A549 treated with RU486 at 1 μM for 4 hours (cell line): ENCODE measurements at places on chromosomes 4 and X. TPM values are rescaled to one million over a fixed set of nuclear protein-coding genes. Genes with fewer than 3 reads are reported as not detected.

The MSMO1 gene
- 7.1 to 20.9 TPM (median 19.7 TPM) in 5 replicates for total RNA-seq

The TRPC3 gene
- 0.07 to 0.16 TPM (median 0.08 TPM) in 3 of 5 replicates, not detected in the others for total RNA-seq

The CENPI gene
- 6.3 to 13.3 TPM (median 12.2 TPM) in 5 replicates for total RNA-seq

The ZMAT1 gene
- 0.06 TPM in 1 of 5 replicates, not detected in the others for total RNA-seq

The SHROOM3 gene
- 3.7 to 6.8 TPM (median 5.9 TPM) in 5 replicates for total RNA-seq

The SMR3B gene
- not detected in 5 replicates for total RNA-seq

The SMIM10L2A gene
- 0.15 to 0.24 TPM (median 0.19 TPM) in 5 replicates for total RNA-seq

The PABPC4L gene
- 0.06 to 0.10 TPM (median 0.07 TPM) in 4 of 5 replicates, not detected in the other for total RNA-seq

The FAM184B gene
- total RNA-seq = 0.03 to 0.05 TPM (median 0.03 TPM) in 4 of 5 replicates, not detected in the other

The SPANXD gene
- 0.42 TPM in 1 of 5 replicates, not detected in the others for total RNA-seq

The FABP2 gene
- total RNA-seq = not detected in 5 replicates

The CLDN22 gene
- total RNA-seq = not detected in 5 replicates

The DBET gene
- not detected in 5 replicates for total RNA-seq

The GLRB gene
- 0.45 to 0.85 TPM (median 0.76 TPM) in 5 replicates for total RNA-seq

The PDCL2 gene
- total RNA-seq = not detected in 5 replicates

The SOX3 gene
- total RNA-seq = not detected in 5 replicates

The RS1 gene
- not detected in 5 replicates for total RNA-seq

The RIBC1 gene
- 0.45 to 1.0 TPM (median 0.90 TPM) in 5 replicates for total RNA-seq

The GPR173 gene
- total RNA-seq = not detected in 5 replicates

The TEC gene
- total RNA-seq = 1.3 to 2.1 TPM (median 1.7 TPM) in 5 replicates

The ALB gene
- total RNA-seq = 0.06 to 5.8 TPM in 2 of 5 replicates, not detected in the others

The ADH4 gene
- not detected in 5 replicates for total RNA-seq

The SMAD1 gene
- total RNA-seq = 8.9 to 12.3 TPM (median 11.0 TPM) in 5 replicates

The DACH2 gene
- not detected in 5 replicates for total RNA-seq

The MUC7 gene
- total RNA-seq = not detected in 5 replicates

The VBP1 gene
- 34.7 to 64.8 TPM (median 54.3 TPM) in 5 replicates for total RNA-seq

The TCEAL7 gene
- total RNA-seq = not detected in 5 replicates

The GALNT7 gene
- total RNA-seq = 25.4 to 32.0 TPM (median 28.2 TPM) in 5 replicates

The FGF5 gene
- total RNA-seq = 0.06 to 0.74 TPM (median 0.34 TPM) in 5 replicates
